Body of pancreas (tissue), 4 donors: ENCODE measurements at places on chromosomes 13 and 19. TPM values are rescaled to one million over a fixed set of nuclear protein-coding genes. Genes with fewer than 3 reads are reported as not detected.

DNA sequence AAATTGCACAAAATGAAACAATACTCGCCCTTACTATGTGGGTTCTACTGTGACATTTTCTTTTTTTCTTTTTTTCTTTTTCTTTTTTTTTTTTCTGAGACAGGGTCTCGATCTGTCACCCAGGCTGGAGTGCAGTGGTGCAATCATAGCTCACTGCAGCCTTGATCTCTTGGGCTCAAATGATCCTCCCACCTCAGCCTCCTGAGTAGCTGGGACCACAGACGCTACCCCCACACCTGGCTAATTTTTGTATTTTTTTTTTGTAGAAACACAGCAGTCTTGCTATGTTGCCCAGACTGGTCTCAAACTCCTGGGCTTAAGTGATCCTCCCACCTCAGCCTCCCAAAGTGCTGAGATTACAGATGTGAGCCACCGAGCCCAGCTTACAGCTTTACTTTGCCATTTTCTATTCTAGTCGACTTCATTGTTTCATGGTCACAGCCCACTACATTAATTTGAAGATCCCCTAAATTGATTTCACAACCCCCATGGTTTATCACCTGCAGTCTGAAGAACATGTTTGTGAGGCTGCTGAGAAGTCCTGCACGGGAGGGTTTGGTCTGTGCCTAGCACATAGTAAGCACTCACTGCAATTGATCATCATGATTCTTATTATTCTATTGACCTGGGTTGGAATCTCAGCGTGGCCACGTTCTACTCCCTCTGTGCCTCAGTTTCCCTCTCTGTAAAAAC, 3.8 kb downstream of the BCL3 start:
- H3K4me1 ChIP-seq = peaks cover 86% of the 10 kb centered on the region
- no peaks in the 10 kb centered on the region for H3K27me3 ChIP-seq
- H3K36me3 ChIP-seq = peaks cover 2% of the 10 kb centered on the region
- H3K4me3 ChIP-seq = no peak overlapping the region

- no peaks in the 10 kb centered on the region for H3K36me3 ChIP-seq
- no peak overlapping the region for H3K27ac ChIP-seq
- no peak overlapping the region for H3K4me3 ChIP-seq
Measured at GRCh38 chr19:15466851-15467733, 2.7 kb upstream of the RASAL3 start.

DNA sequence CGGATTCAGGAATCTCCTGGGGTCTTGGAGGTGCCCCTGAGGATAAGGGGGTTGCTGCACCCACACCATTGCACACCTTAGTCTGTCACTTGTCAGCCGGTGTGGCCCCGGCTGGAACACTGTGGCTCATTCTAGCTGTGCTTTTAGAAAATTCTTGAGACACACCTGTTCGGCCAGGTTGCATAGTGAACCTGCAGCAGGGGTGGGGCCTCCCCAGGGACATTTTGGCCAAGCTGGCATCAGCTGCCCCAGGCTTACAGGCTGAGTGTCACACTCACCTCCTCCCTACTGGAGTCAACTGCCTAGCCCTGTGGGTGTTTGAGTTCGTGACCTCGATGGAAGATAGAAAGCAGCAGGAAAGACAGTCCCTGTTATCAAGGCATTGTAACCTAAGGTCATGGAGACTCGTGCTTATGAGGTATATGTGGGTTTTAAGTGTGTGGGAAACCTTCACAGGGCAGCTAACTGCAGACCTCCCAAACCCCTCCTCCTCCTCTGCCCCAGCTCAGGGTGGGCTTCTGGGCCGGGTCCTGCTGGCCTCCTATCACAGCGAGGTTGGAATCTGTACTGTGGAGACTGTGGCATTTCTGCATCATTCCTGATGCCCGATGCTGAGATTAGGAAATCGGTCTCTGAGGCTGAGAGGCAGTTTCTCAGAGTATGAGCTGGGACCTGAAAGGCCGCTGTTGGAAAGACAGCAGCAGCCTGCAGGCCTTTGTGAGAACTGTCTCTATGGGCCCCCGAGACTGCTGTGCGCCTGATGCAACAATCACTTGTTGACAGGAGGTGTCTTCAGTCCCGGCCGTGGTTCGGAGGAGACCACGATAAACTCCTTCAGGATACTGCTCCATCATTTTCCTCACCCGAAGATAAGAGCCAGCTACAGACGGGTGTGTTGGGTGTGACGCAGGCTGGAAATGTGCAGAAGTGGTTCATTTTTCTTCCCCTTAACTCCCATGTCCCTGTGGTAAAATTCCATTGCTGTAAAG, 72.2 kb downstream of the ATP11A start:
- no peak overlapping the region for H3K27ac ChIP-seq
- no peak for DNase-seq
- H3K4me1 ChIP-seq = peaks cover 4% of the 10 kb centered on the region
- H3K36me3 ChIP-seq = no peaks in the 10 kb centered on the region
- H3K4me3 ChIP-seq = no peak overlapping the region

DNA sequence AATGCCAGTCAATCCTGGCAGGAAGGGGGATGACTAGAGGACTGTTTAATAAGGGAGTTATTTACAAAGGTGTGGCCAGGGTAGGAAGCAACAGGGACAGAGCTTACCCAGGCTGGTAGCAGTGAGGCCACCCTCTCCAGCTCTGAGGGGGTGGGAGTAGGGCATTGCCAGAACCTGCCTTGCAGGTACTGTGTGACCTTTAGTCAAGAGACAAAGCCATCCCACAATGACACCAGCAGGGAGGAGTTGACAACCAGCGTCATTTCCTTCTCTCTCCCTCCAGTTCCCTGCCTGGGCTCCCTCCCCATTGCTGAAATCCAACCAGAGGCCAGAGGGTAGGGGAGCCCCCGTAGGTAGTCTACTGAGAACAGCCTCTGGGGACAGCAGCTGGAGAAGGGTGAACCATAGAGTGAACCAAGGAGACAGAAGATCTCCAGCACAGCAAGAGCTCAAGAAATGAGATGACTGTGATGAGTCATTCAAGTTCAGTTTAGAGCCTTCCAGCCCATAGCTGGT, 33.3 kb upstream of the SPATA13 start:
- DNase-seq = peak; percentile 18
- H3K27me3 ChIP-seq = no peaks in the 10 kb centered on the region
- no peak overlapping the region for H3K27ac ChIP-seq
- peaks cover 16% of the 10 kb centered on the region for H3K4me1 ChIP-seq
- no peaks in the 10 kb centered on the region for H3K36me3 ChIP-seq

DNA sequence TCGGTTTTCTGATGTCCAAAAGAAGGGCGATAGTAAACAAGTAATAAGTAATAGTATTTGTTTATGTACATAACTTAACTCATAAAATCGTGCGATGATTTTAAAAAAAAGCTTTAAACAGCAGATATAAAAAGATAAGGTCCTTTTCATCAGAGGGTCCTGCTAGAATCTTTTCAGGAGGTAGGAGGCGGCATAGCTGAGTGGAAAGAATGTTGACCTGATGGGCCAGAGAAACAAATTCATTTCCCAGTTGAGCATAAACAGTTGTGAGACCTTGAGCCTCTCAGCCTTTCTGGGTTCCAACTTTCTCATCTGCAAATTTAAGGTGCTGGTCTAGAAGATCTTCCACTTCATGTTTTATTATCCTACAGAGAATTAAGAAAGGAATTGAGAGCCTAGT, 173.5 kb downstream of the LACC1 start:
- DNase-seq = no peak
- no peaks in the 10 kb centered on the region for H3K36me3 ChIP-seq
- no peak overlapping the region for H3K4me3 ChIP-seq

- H3K27me3 ChIP-seq = no peaks in the 10 kb centered on the region
- no peak overlapping the region for H3K27ac ChIP-seq
- H3K4me3 ChIP-seq = no peak overlapping the region
- H3K36me3 ChIP-seq = peaks cover 5% of the 10 kb centered on the region
- DNase-seq = peak; percentile 74
- H3K4me1 ChIP-seq = no peaks in the 10 kb centered on the region
Measured at GRCh38 chr19:46728693-46729339, 11.9 kb upstream of the PRKD2 start.

- no peaks in the 10 kb centered on the region for H3K4me1 ChIP-seq
- no peak overlapping the region for H3K4me3 ChIP-seq
Measured at GRCh38 chr13:64992314-64992713, 2237.8 kb downstream of the PCDH9 start.

DNA sequence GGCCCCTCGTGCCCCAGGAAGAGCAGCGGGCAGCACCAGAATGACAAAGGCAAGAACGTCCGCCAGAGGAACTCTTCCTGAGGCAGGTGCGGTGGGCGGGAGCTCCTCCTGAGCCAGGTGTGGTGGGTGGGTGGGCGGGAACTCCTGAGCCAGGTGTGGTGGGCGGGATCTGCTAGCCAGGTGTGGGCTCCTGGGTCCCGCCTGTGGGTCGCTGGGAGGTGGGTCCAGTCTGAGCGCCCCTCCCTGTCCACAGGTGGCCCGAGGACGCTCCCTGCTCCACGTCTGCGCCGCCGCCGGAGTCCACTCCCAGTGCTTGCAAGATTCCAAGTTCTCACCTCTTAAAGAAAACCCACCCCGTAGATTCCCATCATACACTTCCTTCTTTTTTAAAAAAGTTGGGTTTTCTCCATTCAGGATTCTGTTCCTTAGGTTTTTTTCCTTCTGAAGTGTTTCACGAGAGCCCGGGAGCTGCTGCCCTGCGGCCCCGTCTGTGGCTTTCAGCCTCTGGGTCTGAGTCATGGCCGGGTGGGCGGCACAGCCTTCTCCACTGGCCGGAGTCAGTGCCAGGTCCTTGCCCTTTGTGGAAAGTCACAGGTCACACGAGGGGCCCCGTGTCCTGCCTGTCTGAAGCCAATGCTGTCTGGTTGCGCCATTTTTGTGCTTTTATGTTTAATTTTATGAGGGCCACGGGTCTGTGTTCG, 7.0 kb upstream of the HCN2 start:
- H3K27me3 ChIP-seq = no peaks in the 10 kb centered on the region
- peaks cover 8% of the 10 kb centered on the region for H3K36me3 ChIP-seq
- H3K4me3 ChIP-seq = no peak overlapping the region
- no peak overlapping the region for H3K27ac ChIP-seq
- no peak for DNase-seq
- no peaks in the 10 kb centered on the region for H3K4me1 ChIP-seq

- DNase-seq = no peak
- no peak overlapping the region for H3K27ac ChIP-seq
- H3K36me3 ChIP-seq = no peaks in the 10 kb centered on the region
- H3K4me1 ChIP-seq = no peaks in the 10 kb centered on the region
- H3K4me3 ChIP-seq = no peak overlapping the region
- no peaks in the 10 kb centered on the region for H3K27me3 ChIP-seq
Measured at GRCh38 chr13:31096654-31097302, 64.9 kb downstream of the HSPH1 start.

- H3K4me3 ChIP-seq = no peak overlapping the region
- H3K4me1 ChIP-seq = no peaks in the 10 kb centered on the region
- no peak overlapping the region for H3K27ac ChIP-seq
- DNase-seq = no peak
Measured at GRCh38 chr13:74070065-74070464, 64.1 kb downstream of the KLF12 start.

DNA sequence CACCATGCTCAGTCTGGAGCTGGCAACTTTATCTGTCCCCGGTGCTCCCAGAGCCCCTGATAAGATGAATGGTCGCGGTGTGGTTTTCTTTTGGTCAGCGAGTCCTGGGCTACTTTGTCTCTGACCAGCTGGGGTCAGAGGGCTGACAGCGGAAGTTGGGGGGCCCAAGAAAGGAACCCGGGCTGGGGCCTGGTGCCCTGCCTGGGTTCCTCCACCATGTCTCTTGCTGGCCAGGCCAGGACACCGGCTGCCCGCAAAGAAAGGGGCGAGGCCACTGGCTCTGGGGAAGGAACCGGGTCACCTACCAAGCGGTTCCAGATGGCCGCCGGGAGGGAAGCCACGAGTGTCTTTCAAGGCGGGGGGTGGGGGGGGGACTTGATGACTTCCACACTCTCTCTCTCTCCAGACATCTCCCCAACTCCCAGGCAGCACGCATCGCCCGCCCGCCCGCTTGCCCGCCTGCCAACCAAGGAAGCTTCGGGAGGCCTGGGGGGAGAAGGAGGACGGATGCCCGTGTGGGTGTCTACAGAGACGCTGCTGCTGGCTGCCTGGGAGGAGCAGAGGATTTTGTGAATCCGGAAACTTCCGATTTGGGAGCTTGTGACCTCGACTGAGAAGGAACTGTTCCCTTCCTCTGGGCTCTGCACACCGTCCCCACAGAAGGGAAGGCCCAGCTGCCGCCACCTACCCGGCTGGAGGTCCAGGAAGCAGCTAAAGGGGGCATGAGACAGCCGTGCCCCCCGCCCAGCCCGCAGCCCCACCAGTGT, 1.1 kb downstream of the PIP5K1C start:
- no peaks in the 10 kb centered on the region for H3K36me3 ChIP-seq
- peak overlapping the region; percentile 67 for H3K4me3 ChIP-seq
- DNase-seq = peak; percentile 50
- no peaks in the 10 kb centered on the region for H3K27me3 ChIP-seq
- H3K4me1 ChIP-seq = peaks cover 13% of the 10 kb centered on the region
- H3K27ac ChIP-seq = peak overlapping the region; percentile 27

- DNase-seq = no peak
- no peaks in the 10 kb centered on the region for H3K4me1 ChIP-seq
- no peak overlapping the region for H3K27ac ChIP-seq
- H3K36me3 ChIP-seq = no peaks in the 10 kb centered on the region
Measured at GRCh38 chr13:77811381-77811780, 107.2 kb downstream of the EDNRB start.

GRCh38 chr19:15303105-15303780, 29.1 kb downstream of the BRD4 start:
- H3K4me1 ChIP-seq = peaks cover 86% of the 10 kb centered on the region
- H3K36me3 ChIP-seq = no peaks in the 10 kb centered on the region
- H3K27me3 ChIP-seq = no peaks in the 10 kb centered on the region
- DNase-seq = no peak
- no peak overlapping the region for H3K4me3 ChIP-seq

- H3K36me3 ChIP-seq = no peaks in the 10 kb centered on the region
- H3K4me1 ChIP-seq = no peaks in the 10 kb centered on the region
- H3K4me3 ChIP-seq = no peak overlapping the region
- no peak overlapping the region for H3K27ac ChIP-seq
Measured at GRCh38 chr13:111792956-111793355, 274.0 kb upstream of the SOX1 start.

GRCh38 chr19:43811837-43812236, 9.6 kb upstream of the LYPD5 start:
- no peaks in the 10 kb centered on the region for H3K4me1 ChIP-seq
- no peak overlapping the region for H3K4me3 ChIP-seq
- no peak for DNase-seq
- no peak overlapping the region for H3K27ac ChIP-seq
- no peaks in the 10 kb centered on the region for H3K27me3 ChIP-seq

- H3K4me3 ChIP-seq = no peak overlapping the region
- no peak for DNase-seq
- H3K27me3 ChIP-seq = no peaks in the 10 kb centered on the region
Measured at GRCh38 chr13:49240017-49240416, 7.7 kb upstream of the CDADC1 start.

- H3K36me3 ChIP-seq = no peaks in the 10 kb centered on the region
- H3K27me3 ChIP-seq = no peaks in the 10 kb centered on the region
- H3K4me3 ChIP-seq = no peak overlapping the region
- DNase-seq = no peak
- H3K27ac ChIP-seq = peak overlapping the region; percentile 90
- H3K4me1 ChIP-seq = peaks cover 47% of the 10 kb centered on the region
Measured at GRCh38 chr19:19774354-19775033, 41.6 kb upstream of the ZNF14 start.

GRCh38 chr19:53553156-53553555, 15.2 kb downstream of the ZNF331 start:
- H3K27me3 ChIP-seq = no peaks in the 10 kb centered on the region
- no peak overlapping the region for H3K4me3 ChIP-seq
- no peak overlapping the region for H3K27ac ChIP-seq
- H3K36me3 ChIP-seq = no peaks in the 10 kb centered on the region
- no peak for DNase-seq

Gene ZNF524
- total RNA-seq = 29.7 TPM

Gene ZNF805
- total RNA-seq = 13.8 TPM

Gene NCAN
- not detected for total RNA-seq

Gene ZNF44
- 10.5 TPM for total RNA-seq

Gene C5AR1
- 5.4 TPM for total RNA-seq

Gene DAND5
- total RNA-seq = not detected

Gene C3
- total RNA-seq = 320 TPM

Gene ACER1
- not detected for total RNA-seq
